Stimulated activated CD4-positive, alpha-beta T cell treated with anti-CD3 and anti-CD28 coated beads, Interleukin-2, amount 100 ng/mL, for 48 hours (primary cell): ENCODE measurements at places on chromosomes 6 and 20.

DNA sequence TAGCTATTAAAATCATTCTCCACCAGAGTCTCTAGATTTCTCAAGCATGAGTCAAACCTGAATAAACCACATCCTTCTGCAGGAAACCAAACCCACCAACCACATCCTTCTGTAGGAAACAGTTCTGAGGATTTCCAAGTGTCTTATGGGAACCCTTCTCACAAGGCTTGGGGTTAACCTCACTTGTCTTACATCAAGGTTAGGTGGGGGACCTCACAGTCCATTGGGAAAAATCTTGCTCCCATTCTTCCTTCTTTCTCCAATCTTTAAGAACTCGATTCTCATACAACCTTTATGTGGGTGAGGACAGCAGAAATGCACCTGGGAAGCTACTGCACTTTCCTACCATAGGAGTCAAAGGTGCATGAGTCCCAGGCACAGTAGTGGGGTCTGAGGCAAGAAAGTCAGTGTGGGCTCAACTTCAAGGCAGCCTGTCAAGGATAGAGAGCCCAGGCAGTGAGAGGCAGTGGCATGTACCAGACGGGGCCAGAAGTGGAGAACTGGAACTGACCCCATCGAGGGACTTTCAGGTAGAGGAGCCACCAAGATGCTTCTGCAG, 114.5 kb downstream of the SLC22A3 start:
- DNase-seq, result peak; percentile 23

DNA sequence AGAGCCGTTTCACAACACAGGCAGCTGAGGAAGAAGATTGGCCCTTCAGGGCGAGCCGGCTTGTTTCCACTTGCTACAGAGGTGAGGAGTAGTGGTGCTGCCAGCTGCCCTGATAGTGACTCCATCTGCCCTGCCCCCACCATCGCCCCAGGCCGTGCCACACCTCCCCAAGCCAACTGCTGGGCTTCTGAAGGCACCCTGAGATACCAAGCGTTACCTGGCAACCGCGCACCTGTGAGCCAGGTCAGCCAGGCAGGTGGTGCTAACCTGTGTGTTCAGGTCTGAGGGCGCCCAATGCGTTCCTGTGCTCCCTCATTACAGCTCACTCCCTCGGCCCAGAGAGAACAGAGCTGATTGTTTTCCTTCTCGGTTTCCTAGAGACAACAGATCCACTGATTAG, 299.1 kb upstream of the ID4 start:
- no peak for DNase-seq

- DNase-seq, result no peak
Measured at GRCh38 chr6:109296971-109297372, 85.3 kb downstream of the CD164 start.

- no peak for DNase-seq
Measured at GRCh38 chr6:166683477-166683876, 56.4 kb upstream of the RPS6KA2 start.

DNA sequence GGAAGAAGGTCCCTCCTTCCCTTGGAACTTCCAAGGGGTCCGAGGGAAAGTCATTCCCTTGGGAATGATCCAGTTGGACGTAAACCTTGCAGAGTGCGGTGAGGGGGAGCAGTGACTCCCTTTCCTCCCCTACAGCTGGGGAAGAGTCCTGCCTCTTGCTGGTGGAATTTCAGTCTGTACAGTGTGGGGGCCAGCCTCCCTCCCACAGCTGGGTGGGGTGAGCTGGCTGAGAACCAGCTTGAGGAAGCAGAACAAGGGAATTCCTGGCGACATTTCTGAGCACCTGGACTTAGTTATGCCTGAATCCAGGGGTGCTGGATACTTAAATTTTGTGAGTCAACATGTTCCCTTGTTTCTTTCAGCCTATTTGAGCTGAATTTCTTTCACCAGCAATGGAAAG, 152.0 kb downstream of the ANKRD60 start:
- DNase-seq, result no peak

DNA sequence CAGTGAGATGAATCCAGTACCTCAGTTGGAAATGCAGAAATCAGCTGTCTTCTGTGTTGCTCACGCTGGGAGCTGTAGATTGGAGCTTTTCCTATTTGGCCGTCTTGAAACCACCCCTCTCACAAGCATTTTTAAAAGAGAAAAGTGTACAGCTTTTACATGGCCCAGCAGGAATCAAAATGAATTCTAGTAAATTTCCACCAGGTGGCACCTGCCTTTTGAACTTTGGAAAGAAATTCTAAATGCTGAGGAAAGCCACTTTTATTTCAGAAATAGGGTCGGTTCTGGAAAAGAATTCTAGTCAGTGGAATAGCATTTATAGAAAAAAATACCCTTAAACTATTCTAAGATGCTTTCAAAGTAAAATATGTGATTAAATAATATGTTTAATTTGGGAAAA, 647.8 kb downstream of the CD109 start:
- no peak for DNase-seq

DNA sequence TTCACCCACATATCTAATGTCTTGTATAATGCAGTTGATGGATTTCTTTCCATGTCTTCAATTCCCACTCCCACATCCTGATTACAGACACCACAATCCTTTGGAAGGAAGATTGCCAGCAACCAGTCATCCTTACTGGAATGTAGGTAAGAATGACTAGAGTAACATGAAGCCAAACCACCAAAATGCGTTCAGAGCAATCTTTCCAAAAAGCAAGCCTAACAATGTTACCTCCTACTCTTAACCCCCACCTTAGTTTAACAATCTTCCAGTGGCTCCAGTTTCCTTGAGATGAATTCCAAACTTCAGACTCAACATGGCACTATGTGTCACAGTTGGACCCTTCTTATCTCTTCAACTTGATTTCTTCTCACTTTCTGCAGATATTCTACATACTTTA, 685.6 kb downstream of the DOK5 start:
- no peak for DNase-seq

DNA sequence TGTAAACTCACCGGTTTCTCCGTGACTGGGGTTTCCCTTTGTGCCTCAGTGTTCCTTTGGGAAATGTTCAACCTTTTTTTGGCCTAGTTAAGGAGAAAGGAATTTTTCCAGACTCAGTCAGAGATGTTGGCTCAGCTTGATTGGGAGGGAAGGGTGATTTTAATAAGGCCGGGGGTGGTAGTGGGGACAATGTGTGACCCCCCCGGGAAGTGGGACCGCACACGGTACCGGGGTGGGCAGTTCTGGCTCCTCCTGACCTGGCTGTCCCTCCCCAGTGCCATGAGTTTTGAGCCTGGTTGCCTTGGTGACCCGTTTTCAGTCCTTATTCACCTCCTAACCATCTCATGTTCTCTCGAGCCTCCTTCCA, 132.7 kb downstream of the SNX5 start:
- no peak for DNase-seq

- DNase-seq, result no peak
Measured at GRCh38 chr20:49699200-49699992, 14.3 kb downstream of the B4GALT5 start.

DNA sequence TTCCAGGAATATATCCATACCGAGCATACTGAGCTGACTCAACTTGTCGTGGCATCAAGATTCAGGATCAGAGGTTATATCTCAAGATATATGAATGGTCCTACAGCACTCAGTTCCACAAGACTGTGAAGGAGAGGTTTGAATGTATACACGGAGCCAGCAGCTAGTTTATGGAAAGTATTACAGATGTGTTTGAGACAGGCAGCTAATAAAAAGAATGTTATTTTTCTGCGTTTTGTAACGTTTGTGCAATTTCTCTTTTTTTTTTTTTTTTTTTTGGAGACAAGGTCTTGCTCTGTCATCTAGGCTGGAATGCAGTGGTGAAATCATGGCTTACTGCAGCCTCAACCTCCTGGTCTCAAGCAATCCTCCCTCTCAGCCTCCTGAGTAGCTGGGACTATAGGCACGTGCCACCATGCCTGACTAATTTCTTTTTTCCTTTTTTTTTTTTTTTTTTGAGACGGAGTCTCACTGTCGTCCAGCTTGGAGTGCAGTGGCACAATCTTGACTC, 3.4 kb upstream of the FAM110A start:
- DNase-seq, result no peak

DNA sequence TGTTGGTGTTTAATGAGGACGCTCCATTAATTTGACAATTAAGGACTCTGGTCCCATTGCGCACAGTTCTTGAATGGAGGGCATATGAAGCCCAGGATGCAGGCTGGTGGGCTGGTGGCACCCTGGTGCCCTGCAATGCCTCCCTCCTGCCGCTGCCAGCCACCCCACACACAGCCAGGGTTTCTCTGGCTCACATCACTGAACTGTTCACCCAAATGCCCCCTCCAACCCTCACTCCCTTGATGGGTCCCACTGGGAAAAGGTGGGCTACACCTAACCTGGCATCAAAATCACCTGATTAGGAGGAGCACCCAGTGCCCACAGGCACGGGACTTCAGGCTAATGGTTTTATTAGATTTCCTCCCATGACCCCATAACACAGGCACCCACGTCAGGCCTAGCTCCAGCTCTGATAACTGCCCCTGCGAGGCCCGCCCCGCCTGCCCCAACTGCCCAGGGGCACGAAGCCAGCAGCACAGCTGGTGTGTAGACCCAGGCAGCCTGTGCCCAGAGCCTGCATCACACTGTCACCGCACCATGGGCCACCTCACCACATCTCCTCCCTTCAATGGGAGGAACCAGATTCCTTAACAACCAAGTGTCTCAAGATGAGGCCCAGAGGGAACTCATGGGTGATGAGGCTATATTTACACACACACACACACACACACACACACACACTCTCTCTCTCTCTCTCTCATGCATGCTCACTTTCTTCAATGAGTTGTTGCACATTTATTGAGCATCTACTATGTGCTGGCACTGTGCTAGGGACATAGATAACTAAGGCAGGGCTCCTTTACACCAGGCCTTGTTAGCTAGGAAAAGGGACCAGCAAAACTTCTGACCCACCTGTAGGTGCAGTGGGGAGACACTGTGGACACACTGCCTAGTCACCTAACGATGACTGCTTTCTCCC, 107.3 kb downstream of the NOL4L start:
- DNase-seq, result no peak

DNA sequence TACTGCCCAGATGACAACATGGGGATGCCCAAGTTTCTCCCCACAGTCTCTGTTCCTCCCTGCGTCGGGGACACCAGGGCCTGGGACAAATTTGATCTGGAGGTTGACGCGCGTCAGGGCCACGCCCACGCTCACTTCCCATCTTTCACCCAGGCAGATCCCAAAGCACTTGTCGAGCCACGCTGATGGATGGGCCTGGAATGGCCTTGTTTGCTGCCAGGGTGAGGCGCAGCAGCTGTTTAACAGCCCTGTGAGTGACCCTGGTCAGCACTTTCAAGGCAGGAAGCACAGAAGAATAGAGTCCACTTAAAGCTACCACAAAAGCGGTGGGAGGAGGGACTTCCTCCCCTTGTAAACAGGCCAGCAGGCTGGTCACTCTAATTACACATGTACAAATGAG, 324.7 kb upstream of the JARID2 start:
- no peak for DNase-seq

- no peak for DNase-seq
Measured at GRCh38 chr6:22651731-22652130, 82.4 kb downstream of the HDGFL1 start.

GRCh38 chr6:35718911-35719381, 17.9 kb upstream of the ARMC12 start:
- no peak for DNase-seq
